Retina (tissue), 1 donor: ENCODE measurements at places on chromosomes 12 and 14.

GRCh38 chr14:104795781-104796686 is 486 bp upstream of the AKT1 start:
- no peak for DNase-seq

DNA sequence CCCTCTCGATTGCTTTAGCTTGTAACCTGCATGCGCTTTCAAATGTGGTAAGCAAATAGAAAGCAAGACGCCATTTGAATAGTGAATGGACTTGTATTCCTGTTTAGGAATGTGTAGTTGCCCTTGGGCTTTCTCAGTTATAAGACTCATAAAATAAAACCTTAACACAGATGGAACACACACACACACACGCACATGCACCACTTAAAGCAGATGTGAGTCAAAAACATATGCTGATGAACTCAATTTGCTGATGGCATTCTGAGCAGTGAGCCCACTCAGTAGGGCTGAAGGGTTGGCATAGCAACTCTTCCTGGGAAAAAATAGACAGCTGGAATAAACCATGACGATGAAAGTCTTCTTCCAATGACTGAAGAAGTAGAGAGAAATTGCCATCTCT is 360.5 kb downstream of the APAF1 start:
- no peak for DNase-seq

DNA sequence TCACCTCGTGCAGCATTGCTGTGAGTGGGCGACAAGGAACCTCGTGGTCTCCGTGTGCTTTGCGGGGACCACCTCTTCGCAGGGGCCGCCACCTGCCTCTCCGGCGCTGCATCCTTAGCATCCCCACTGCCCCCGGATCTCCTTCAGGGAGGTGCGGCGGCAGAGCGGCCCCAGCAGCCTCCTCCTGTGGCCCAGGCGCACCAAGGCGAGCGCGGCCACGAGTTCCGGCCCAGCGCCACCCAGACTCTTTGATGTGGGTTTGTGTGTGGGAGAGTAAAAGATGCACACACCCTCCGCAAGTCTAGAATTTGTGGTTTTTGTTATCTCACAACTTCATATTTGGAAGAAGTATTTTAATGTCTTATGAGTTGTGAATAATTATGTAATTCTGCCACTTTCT is 118.8 kb upstream of the DIO3 start:
- no peak for DNase-seq

- DNase-seq: no peak
Observed at GRCh38 chr12:51893786-51894185, 5.9 kb downstream of the ANKRD33 start.

DNA sequence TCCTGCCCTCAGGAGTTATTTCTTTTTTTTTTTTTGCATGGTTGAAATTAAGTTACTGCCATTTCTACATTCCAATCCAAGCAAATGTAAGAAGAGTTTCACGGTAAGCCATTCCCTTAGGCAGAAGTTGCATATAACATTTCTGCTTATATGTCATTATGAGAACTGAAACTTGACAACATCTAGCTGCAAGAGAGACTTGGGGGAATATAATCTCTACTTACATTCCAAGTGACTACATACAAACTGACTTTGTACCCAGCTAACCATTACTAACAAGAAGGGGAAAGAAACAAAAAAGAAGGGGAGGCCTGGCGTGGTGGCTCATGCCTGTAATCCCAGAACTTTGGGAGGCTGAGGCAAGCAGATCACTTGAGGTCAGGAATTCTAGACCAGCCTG is 7.3 kb upstream of the RESF1 start:
- DNase-seq: no peak

GRCh38 chr14:33556382-33557121 is 394.3 kb downstream of the EGLN3 start:
- no peak for DNase-seq

GRCh38 chr14:34184126-34184525 is 233.3 kb upstream of the EGLN3 start:
- no peak for DNase-seq

GRCh38 chr12:100075598-100075997 is 67.1 kb downstream of the BLTP3B start:
- DNase-seq: no peak

DNA sequence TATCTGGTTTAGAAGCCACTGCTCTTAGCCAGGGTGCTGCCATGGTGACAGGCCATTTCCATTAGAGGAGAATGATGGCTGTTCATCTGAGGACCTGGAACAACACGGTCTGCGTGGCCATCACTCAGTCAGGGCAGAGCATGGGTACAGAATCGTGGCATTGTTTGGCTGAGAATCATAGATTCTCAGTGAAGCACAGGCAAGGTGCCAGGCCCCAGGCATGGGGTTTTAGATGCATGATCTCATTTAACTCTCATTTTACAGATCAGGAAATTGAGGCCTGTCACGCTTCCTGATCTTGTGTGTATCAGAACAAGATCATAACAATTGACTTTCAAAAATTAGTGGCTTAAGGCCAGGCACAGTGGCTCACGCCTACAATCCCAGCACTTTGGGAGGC is 26.8 kb upstream of the IRF2BPL start:
- DNase-seq: no peak

DNA sequence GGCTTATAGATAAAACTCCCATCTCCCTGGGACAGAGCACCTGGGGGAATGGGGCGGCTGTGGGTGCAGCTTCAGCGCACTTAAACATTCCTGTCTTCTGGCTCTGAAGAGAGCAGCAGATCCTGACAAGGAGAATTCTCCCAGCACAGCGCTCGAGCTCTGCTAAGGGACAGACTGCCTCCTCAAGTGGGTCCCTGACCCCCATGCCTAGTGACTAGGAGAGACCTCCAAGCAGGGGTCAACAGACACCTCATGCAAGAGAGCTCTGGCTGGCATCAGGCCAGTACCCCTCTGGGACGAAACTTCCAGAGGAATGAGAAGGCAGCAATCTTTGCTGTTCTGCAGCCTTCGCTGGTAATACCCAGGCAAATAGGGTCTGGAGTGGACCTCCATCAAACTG is 28.1 kb upstream of the CD163L1 start:
- no peak for DNase-seq

DNA sequence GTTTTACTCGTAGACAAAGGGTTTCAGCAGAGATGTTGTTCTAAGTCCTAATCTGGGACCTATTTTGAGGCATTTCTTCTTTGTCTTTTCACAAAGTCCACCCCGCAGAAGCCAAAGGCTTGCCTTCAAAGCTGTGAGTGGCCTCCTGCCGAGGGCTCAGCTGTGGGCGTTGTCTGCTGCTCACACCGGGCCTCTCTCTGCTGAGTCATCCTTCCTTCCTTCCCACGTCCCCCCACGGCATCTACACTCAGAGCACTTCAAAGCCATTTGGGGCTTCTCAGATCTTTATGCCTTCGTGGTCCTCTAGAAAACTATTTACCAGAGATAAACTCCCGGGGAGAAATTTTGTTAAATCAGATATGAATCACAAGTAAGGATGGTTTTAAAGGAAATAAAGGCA is 115.9 kb upstream of the TMPO start:
- no peak for DNase-seq

GRCh38 chr12:9829982-9830381 is 2.7 kb downstream of the KLRF1 start:
- DNase-seq: no peak

DNA sequence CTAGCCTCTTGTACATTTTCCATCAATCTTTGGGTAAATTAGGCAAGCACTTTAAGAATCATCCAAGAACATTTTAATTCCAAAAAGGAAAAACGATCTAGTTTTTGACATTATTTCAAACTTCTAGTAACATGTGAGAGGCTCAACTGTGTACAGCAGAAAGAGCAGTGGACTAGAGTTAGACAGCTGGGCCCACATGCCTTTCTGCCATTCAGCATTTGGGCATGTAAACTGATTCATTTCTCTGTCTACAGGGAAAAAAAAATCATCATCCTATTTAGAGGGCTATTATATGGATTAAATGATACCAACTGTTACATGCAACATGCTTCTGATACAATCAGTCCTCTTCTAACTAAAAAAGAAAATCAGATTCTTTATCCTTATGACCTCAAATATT is 17.7 kb downstream of the ATP2B1 start:
- DNase-seq: no peak

DNA sequence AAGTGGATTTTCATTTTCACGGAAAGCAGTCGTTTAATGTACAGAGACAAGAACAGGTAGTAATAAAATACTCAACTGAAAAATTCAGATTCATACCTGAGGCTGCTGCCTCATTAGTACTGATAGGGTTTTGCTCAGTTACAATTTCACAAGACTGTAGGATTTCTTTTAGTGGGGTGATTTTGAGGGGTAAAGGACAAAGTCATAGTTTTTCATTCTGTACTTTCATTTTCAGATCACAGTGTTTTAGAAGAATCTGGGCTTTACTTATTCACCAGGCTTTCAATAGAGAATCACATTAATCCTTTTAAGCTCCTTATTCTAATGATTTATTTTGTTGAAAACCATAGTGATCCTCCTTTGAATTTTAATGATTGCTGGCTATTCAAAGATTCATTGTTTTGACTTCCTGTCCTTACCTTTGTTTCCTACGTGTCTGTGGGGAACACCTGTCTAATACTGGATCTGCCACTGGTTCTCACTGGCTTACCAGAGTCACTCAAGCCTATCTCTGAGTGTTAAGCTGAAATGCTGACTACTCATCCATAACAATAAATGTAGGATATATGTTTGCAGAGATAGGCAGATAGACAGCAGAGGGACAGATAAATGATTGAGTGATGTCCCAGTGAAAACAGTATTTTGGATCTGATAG is 243.8 kb upstream of the NPAS3 start:
- DNase-seq: no peak

DNA sequence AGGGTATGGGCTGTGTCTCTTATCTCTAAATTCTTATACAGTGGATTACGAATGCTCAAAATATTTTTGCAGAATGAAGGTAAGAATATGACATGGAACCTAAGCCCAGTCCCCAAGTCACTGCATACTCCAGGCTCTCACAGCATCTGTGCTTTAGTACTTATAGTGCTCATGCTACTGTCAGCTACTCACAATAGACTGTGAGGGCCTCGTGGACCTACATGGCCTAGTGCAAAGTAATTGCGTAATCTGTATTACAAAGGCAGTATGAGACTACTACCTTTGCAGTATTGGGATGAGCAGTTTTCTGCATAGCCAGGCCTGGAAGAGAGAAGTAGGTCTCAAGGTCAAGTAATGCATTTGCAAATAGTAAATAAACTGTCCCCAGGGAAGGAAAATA is 27.9 kb downstream of the VWF start:
- DNase-seq: no peak

GRCh38 chr12:72872238-72872887 is 600.2 kb downstream of the TRHDE start:
- no peak for DNase-seq

GRCh38 chr12:13149411-13149810 is 45.9 kb upstream of the GSG1 start:
- DNase-seq: no peak

GRCh38 chr12:113302466-113302865 is 32.4 kb downstream of the SLC8B1 start:
- no peak for DNase-seq

GRCh38 chr12:80264891-80265290 is 165.6 kb downstream of the OTOGL start:
- no peak for DNase-seq

DNA sequence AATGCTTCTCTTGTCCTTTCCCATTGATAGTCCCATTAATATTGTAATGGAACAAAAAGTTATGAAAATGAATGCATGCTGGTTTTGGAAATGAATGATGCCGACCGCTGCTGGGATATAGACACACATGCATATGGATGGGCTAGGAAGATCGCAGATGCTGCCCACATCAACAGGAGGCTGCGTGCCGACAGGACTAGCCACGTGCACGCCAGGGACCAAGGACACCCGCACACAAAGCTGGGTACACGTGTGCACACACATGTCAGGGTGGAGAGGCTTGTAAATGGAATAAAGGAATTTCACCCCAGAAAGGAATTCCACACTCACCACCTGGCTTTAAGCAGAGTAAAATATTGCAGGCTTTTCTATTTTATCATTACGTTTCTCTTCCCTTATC is 153.8 kb upstream of the VASH1 start:
- no peak for DNase-seq

- no peak for DNase-seq
Observed at GRCh38 chr14:55317542-55318306, 46.5 kb downstream of the FBXO34 start.

GRCh38 chr14:39023939-39024871 is 78.8 kb downstream of the SEC23A start:
- DNase-seq: no peak

GRCh38 chr14:93975791-93976476 is 436 bp downstream of the ASB2 start:
- DNase-seq: no peak

DNA sequence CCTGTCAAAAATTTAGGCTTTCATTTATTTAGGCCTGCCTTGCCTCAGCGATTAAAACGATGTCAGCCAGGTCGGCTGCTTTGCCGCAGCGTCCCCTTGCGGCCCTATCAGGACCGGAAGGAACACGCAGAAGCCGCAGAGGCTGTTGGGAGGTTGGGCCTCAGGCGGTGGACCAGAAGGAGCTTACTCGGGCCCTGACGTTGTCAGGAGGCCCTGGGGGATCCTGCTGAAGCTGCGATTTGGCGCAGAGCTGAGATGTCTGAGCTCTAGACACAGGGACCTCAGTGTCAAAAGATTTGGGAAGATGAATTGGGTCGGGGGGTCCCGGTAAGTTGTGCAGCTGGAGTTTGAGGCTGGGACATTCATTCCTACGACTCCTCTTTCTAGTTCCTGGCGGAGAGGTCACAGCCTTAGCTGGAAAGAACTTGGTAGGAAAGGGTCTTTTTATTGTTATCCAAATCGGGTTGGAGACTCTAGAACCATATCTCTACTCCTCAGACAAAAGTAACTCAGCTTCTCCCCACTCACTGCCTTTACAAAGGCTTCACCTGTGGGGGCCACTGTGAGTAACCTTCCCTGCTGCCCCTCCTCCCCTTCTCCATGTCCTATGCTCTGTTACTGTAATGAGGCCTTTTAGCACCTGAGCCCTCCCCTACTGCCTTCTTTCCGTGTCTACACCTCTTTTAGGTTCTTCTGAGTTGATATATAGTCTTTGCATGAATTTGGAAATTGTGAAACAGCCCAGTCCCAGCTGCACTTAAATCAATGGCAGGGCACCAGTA is 6.6 kb upstream of the ABCD2 start:
- DNase-seq: no peak

DNA sequence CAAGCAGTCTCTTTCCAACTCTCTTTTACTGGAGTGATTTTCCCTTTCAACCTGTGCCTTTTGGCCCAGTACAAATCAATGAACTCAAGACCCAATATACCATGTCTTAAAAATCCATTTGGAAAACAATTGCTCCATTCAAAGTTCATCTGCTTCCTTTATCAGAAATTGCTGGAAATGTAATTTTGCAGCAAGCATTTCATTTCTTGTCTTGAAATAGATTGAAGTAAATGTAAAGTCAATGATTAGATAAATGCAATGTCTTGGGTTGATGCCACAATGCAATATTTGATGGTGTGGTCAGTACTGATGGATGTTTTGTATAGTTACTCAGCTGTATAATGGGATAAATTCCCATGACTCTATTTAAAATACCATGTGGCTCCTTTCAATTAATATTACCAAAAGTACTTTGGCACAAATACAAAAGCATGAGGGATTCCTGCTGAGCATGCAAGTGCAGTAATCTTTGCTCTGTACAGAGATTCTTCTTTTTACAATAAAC is 707.7 kb upstream of the NOVA1 start:
- DNase-seq: no peak
